ENCODE measurements at places on chromosomes 12 and 14.

DNA sequence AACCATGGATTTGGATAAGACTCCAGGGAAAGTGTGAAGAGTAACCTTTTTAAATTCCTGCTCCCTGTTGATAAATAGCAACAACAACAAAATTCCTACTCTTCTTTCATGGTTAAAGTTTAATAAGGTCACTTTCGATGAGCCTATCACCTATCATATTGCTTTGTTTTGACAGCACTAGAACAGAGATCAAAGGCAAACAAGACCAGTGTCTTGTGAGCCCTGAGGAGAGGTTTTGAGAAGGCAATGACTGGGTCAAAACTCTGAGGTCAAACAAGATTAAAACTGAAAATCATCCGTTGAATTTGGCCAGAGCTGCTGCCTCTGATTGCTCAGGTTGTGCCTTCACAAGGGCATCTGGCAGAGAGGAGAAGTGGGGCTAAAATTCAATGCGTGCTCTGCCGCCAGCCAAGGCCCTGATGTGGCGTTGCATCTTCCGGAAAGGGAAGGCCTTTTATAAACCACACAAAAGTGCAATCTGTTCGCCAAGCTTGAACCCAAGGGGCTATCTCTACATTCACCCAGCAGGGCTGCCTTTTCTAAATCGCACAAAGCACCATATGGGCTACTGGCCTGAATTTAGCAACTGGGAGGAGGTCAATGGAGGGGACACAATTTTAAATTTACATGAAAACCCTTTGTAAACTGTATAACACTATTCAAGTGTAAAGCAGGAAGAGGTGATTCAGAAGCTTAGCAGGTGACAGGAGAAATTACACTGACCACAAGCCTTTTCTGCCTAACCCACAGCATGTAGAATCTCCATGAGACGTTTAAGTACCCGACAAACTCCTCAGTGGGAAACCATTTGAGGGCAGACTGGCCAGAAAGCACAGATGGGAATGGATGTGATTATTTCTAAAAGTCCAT, 140.8 kb downstream of the DAD1 start:
- DNase-seq: no peak

- no peak for DNase-seq
Measured at GRCh38 chr12:120495186-120495730, 655 bp upstream of the DYNLL1 start.

GRCh38 chr12:101877806-101878242, 444 bp downstream of the DRAM1 start:
- no peak for DNase-seq

DNA sequence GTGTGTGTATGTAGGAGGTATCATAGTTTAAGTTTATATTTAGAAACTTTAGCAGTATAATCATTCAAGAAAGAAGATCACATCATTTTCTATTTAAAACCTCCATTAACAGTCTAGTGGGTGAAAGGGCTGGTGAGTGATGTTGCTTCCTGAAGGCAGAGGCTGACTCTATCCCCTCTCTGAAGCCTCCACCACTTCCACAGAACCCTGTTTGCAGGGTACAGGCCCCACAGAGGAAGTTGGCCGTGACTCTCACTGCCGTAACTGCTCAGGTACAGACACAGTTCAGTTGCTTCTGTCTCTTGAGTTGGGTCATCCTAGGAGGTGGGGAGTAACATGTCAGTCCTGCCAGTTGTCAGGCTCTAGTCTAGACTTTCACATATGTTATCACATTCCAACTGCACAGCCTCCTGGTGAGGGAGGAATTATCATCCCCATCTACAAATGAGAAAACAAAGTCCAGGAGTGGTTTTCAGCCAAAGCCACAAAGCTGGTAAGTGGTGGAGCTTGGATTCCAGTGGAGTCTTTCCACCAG, 31.5 kb downstream of the CFL2 start:
- no peak for DNase-seq

DNA sequence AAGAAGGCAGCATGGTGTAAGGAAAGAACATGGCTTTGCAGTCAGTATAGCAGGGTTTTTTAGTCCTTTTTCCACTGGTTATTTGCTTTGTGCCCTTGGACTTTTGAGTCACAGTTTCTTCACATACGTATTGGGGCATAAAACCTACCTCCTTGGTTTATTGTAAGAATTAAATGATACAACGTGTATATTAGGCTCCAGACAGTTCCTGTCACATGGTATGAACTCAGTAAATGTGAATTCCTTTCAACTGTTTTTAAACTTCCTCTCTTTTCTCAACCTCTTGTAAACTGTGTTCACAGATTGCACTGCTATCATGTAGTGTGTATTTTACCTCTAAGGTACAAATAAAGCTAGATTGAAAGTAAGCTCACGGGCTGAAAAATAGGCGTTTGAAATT, 29.5 kb downstream of the MSRB3 start:
- no peak for DNase-seq

DNA sequence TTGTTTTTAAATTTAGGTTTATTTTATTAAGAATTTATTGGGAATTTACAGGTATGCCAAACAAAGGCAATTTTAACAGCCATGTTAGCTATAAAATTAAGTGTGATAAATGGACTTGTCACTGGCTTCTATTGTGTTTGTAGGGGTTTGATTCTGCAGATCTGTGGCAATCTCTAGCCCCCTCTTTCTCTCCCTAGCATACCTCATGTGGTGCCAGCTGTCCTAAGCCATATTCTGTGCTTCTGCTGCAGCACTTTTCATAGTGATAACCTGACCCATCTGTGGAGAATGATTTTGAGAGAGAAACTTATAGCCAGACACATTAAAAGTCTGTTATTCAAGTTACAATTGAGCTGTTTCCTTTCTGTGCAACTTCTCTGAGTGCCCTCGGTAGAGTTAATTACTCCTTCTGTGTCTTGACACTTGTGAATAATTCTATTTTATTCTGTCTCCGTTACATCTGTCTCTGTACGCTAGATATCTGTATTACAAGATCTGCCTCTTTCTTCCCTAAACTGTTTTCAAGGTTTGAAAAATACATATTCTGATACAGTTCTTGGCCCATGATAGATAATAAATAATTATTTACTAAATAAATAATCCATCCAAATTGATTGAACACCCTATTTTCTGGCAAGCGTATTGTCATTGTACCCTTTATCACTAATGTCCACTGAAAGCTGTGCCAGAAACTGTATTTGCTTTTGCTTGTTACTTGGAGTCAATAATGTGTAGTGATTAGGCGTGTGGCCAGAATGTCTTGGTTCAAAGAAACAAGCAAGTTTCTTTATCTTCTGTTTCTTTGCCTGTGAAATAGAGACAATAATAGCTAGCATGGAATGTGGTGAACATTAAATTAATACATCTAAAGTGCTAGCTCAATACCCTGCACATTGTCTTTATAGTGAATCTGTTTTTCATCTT, 40.0 kb downstream of the FRS2 start:
- DNase-seq: no peak

- DNase-seq: no peak
Measured at GRCh38 chr12:65952737-65953209, 128.5 kb downstream of the HMGA2 start.

DNA sequence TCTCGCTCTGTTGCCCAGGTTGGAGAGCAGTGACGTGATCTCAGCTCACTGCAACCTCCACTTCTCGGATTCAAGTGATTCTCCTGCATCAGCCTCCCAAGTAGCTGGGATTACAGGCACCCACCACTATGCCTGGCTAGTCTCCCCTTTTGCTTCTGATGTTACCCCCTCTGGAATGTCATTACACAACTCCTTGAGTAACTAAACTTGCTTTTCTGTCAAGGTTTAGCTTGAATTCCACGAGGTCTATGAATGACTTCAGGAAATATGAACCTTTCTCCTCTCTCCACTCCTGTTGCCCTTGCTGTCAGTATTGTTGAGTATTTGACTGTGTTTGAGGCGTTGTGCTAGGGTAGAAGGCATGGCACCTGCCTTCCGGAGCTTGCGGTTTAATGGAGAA, 16.8 kb upstream of the RTRAF start:
- no peak for DNase-seq

DNA sequence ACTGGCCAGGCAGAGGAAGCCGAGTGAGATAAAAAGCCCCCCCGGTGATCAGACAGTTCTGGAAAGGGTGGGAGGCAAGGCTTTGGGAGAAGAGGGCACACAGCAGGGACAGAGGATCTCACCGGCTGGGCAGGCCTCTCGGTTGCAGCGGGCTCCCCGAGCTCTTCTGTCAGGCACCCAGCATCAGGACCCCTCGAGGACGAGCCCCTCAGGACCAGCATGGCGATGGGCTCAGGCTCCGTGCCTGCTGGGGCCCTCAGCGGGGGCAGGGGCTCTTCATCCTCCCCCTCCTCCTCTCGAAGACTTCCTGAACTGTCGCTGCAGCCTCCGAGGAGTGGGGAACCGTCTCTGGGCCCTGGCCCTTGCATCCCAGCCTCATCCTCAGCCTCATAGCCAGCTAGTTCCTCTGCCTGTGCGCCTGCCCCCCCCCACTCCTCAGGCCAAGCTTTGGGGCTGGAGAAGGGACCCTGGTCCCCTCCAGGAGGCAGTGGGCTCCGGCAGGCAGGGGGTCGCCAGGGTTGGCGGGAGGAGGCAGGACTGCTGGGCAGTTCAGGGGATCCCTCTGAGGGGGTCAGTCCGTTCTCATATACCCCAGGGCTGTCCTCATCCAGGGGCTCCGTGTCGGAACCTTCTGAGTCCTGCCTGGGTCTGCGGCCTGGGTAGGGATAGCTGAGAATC, 3.4 kb upstream of the AP1G2 start:
- DNase-seq: no peak

DNA sequence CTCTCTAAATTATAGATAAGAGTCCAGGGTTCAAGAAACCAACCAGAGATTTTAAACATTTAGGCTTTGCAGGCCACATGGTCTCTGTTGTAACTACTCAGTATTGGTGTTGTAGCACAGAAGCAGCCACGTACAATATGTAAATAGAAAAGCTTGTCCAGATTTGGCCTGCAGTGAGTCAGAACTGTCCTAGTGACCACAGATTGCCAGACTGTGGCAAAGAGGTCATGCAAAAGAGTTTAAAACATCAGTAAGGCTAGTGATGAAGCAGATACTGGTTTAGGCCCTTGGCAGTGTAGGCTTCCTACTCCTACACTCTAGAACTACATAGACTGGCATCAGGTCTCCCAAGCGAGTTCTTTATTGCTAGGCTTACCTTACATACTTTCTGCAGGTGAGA, 117.6 kb upstream of the GARIN6 start:
- no peak for DNase-seq

GRCh38 chr12:1544996-1545700, 49.2 kb downstream of the FBXL14 start:
- DNase-seq: peak; percentile 51
